ENCODE measurements at places on chromosomes 12 and 14.

- peak; percentile 31 for DNase-seq
These were observed 101.7 kb upstream of the C14orf180 start for GRCh38 chr14:104477666-104478380.

DNA sequence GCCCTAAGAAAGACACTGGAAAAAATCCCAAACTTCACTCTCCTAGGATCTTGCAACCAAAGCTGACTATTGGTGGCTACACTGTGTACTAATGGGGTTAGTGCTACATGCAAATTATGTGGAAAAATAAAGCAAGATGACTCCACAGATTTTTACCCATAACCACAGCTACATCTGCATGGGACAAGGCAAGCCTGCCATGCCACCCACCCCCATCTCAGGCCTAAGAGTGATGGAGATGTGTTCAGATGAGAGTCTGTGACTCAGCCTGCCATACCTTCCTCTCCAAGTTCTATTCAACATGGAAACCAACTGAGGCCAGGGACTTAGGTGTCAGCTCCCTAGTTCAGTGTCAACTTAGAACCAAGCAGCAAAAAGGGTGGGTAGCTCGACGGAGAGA lies 206.2 kb downstream of the PELI2 start:
- no peak for DNase-seq

DNA sequence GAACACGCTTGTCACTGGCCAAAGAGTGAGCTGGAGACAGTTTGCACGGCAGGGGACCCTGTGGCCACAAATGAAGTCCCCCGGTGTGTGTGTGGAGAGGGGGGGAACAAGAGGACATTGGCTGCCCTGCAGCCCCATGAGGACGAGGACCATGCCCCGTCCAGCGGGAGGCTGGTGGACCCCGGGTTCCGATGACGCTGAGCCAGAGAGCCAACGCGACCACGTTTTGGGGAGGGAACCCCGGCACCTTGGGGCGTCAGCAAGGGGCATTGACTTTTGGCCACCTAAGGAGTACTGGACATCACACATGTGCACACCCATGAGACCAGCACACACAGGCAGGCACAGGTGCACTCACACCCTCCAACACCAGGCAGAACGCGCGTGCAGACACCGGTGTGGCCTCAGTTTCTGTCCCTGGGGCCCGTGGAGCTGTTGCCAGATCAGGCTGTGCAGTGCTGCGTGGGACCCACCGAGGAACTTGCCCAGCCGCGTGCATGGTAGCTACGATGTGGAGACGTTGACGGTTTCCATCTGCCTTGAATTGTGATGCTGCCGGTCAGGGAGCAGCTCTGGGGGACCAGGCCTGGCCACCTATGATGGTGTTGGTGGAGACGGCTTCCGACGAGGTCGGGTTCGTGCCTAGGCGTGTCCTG lies 26.5 kb downstream of the NOC4L start:
- no peak for DNase-seq

GRCh38 chr14:52125885-52126284 lies 57.0 kb upstream of the NID2 start:
- DNase-seq: no peak

DNA sequence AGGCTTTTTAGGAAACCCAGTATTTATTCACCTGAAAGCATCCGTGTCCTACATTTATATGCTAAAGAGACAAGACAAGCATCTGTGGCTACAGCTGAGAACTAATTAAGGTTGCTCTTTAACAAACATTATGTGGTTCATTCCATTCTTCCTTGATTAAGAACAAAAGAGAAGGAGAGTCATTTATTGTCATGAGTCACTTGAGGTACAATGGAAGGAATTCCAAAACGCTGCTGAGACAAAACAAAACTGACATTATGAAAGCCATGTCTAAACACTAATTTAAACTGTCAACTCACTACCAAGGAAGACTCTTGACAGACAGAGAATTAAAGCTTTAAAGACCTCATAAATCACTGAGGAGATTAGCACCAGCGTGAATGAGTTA lies 214.4 kb downstream of the BMP4 start:
- DNase-seq: no peak

GRCh38 chr14:55221186-55221585 lies 29.8 kb upstream of the DLGAP5 start:
- DNase-seq: no peak

GRCh38 chr12:47576289-47576945 lies 129.4 kb downstream of the RPAP3 start:
- no peak for DNase-seq

DNA sequence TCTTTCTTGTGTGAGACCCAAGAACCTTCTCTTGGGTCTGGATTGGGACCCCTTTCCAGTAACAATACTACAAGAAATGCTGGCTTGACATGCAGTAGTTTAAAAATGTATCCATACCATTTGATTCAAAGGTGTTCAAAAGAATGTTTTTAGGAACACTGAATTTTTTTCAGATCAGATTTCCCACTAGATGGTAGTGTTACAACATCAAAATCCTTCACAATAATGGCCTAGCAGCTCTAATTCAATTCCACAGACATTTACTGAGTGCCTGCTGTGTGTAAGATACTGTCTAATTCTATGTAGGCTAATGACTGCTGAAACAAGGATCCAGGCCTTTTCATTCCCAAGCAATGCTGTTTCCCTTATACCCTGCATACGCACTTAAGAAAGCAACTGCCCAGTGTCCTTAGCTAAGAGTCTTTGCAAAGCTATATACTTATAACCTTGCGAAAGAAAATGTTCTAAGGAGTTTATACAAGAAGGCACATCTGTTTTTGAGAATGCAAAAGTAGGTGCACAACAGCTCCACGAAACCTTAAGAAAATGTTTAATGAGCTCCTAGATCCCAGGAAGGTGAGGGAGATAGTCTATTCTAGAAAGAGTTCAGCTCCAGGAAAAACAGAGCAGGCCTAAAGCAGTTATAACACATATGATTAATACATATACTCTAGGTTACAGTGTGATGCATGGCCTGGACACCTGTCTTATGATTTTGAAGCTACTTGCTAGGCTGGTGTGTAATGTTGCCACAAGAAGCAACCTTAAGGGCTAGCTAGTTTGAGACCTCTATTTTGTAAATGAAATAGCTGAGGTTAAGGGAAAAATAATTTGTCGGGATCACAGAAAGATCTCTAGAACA lies 50.9 kb upstream of the PKP2 start:
- DNase-seq: no peak

DNA sequence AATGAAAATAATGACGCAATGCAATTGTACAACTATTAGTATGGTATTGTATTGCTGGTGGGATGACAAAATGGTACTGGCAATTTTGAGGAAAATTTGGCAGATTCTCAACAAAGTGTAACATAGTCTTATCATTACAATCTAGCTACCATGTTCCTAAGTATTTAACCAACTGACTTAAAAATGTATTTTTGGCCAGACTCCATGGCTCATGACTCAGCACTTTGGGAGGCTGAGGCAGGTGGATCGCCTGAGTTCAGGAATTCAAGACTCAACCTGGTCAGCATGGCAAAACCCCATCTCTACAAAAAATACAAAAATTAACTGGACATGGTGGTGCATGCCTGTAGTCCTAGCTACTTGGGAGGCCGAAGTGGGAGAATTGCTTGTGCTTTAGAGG lies 1409.5 kb downstream of the AACS start:
- DNase-seq: no peak

- DNase-seq: no peak
These were observed 162.7 kb upstream of the CNOT2 start for GRCh38 chr12:70080566-70080965.

- DNase-seq: no peak
These were observed 81.7 kb downstream of the SOX5 start for GRCh38 chr12:23867794-23868193.

DNA sequence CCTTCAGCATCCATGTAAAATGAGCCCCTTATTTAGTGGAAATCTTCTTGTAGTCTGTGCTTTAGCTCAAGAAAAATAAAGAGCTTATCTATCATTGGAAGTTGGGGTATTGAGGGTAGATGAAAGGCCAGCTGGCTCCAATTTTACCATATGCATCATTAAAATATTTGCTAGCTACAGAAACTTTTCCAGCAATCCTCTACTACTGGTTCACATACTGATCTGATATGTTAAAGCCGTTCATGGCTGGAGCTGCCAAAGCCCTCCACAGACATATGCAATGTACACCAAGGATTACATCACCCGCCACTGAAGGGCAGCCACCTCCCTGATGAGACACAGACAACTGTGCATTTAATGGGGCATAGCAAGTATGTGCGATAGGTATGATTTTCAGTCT lies 1205.3 kb downstream of the GALC start:
- no peak for DNase-seq

DNA sequence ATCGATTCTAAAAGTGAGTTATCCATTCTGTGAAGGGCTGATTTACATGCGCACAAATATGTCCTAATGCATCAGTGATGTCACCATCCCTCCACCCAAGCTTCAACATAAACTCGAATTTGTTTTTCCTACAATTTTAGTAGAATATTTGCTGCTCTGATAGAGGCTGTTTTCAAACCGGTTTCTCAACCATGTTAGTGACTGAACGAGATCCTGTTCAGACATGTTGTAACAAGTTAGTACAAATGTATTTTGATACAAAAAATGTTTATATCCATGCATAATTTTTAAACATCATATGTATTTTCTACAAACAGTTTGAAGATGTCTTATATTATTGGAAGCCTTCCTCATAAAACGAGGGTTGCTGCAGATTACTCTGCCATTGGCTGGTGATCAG lies 12.7 kb upstream of the PRB2 start:
- no peak for DNase-seq

- no peak for DNase-seq
These were observed 327.7 kb downstream of the RAD51B start for GRCh38 chr14:68147303-68147702.

- no peak for DNase-seq
These were observed 17.1 kb downstream of the NUBPL start for GRCh38 chr14:31578266-31578665.

- DNase-seq: no peak
These were observed 98.5 kb downstream of the KLHL28 start for GRCh38 chr14:44863271-44863670.

DNA sequence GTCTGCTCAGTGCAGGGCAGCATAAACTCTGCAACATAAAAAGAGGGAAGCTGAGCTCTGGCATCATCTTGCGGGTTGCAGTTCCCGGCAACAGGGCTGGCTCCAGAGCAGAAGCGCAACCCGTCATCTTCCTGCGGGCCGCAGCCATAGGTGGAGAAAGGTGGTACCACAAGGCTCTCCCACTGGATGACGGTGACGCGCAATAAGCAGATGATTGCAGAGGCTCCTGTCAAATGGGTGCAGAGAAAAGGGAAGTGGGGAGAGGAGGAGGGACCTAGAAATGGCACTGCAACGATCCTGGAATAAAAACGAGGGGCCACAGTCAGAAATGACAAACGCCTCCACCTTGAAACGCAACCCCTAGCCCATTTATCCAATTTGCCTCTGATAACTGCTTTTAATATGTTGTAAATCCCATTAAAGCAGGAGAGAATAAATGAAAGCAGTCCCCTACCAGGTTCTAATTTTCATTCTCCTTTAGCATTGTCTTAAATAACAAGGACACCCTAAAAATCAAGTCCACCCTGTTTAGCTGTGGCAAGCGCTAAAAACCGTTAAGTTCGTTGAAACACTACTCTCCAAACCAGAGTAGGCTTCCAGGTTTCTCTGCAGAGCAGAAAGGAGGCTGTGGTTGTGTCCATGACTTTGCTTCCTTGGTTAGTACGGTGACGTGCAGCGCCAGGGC lies 30.9 kb upstream of the TUBA1C start:
- DNase-seq: no peak

- DNase-seq: no peak
These were observed 15.5 kb upstream of the NR1H4 start for GRCh38 chr12:100458191-100458590.

GRCh38 chr12:92987362-92987761 lies 58.3 kb upstream of the EEA1 start:
- peak; percentile 69 for DNase-seq

DNA sequence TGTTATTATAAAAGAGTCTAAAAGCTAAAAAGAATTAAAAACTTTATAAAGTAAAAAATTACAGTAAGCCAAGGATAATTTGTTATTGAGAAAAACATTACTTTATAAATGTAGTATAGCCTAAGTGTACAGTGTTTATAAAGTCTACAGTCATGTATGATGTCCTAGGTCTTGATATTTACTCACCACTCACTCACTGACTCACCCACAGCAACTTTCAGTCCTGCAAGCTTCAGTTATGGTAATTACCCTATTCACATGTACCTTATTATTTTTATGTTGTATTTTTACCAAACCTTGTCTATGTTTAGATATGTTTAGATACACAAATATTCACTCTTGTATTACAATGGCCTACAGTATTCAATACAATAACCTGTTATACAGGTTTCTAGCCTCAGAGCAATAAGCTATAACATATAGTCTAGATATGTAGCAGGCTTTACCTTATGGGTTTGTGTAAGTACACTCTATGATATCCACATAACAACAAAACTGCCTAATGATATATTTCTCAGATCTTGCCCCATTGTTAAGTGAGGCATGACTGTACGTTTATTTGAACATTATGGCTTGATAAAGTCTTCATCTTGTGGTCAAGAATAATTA lies 113.7 kb upstream of the KITLG start:
- DNase-seq: no peak

Measured in RPMI8226 (cell line).